ENCODE measurements at places on chromosomes 2 and 18. TPM values are rescaled to one million over a fixed set of nuclear protein-coding genes. Genes with fewer than 3 reads are reported as not detected.

DNA sequence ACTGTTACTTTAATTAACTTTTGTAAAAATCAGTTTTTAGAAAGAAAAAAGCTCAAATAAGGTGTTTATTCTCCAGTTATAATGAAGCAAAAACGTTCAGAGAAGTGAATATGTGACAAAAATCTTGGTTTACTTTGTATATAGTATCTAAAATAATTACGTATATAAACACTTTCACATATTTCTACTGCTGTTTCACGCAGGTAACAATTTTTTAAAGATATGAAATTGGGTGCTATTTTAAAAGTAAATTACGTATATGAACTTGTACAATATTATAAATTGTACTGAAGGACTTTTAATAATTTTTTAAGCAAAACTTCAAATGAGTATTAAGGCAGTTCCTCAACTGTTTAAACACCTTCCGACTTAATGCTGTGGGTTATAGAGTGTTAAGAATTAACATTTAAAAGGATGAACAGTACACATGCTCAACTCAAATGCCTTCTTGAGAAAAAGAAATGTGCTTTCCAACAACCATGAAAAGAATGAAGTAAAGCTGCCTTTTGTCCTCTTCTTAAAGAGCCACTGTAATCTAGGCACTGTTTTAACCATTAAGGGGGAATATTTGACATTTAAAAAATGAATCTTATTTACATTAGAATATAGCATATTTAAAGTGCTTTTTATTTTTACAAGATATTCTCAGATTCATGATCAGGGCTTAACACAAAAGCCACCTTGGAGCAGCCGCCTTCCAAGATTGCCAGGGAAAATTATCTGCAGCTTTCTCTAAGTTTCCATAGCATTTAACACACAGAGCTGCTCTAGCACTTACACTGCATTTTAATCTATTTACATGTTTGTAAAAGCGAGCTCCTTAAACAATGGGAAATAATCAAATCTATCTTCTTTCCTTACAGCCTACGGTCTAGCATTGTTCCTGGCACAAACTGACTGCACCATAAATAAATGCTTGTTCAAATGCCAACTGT is 56.5 kb upstream of the CDKL4 start:
- DNase-seq = no peak

- peak; percentile 50 for DNase-seq
These were observed 18.8 kb downstream of the KLHL41 start for GRCh38 chr2:169528271-169528701.

DNA sequence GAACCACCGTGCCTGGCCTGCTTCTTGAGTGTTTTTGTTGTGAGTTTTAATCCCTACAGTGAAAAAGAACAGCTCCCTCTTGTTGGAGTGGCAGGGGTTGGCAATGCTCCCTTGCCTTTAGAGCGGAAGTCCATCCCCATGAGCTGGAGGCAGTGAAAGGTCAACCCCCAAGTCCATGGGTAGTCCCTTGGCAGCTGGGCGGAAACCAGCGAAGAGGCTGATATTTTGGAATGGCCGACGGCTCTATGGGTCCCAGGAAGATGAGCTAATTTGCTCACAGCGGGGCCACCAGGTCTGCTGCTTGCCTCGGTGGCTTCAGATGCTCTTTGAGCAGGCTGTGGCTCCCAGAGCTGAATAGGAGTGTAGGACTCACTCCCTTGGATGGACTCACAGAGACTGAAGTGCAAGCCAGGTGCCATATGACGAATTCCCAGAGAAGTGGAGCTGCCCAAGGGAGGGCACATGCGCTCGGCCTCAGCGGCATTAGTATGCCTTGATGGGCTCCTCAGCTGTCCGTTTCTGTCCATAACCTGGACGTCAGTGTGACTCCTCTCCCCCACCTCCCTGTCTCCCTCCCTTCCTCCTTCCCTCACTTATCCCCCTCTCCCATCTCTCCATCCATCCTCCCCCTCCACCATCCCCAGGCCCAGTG is 25.4 kb upstream of the RHOB start:
- peak; percentile 76 for DNase-seq

DNA sequence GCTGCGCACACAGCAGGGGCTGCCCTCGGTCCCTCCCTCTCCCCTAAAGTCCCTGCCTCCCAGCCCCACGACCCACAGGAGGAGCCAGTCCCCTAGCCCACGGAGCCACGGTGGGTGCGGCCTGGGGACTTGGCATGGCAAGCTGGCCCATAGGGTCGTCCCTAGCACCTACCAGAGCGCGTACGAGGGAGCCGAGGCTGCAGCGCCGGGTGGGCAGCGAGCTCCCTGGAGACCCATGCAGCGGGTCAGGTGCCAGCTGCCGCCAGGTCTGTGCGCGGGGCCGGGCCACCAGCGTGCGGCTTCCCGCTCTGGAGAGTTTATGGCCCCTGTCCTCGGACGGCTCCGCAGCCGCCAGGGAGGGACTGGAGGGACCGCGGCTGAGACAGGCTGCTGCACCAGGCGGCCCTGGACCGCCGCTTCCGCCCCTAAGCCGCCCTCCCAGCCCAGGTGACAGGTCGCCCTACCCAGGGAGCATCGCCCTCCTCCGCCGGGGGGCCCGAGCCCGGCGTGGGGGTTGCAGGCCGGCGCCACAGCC is 273.6 kb downstream of the CCDC74A start:
- DNase-seq = no peak

- no peak for DNase-seq
These were observed 48.5 kb downstream of the CACNB4 start for GRCh38 chr2:152050341-152050740.

GRCh38 chr2:164826293-164827243 is 15.1 kb downstream of the COBLL1 start:
- DNase-seq = peak; percentile 33

GRCh38 chr18:3151399-3152264 is 68.1 kb downstream of the MYOM1 start:
- peak; percentile 32 for DNase-seq

Gene LINC00305
- total RNA-seq = not detected

GRCh38 chr2:141666191-141666590 is 464.6 kb downstream of the LRP1B start:
- DNase-seq = no peak

GRCh38 chr2:240389302-240389805 is 46.1 kb upstream of the GPC1 start:
- no peak for DNase-seq

- no peak for DNase-seq
These were observed 7.1 kb upstream of the DSG4 start for GRCh38 chr18:31369478-31369877.

Gene TCF23
- total RNA-seq = not detected

Gene SLC8A1
- 22.5 TPM for total RNA-seq

Gene MGAT4A
- total RNA-seq = 0.17 TPM

- DNase-seq = no peak
These were observed 142.7 kb downstream of the DYSF start for GRCh38 chr2:71596011-71596410.

DNA sequence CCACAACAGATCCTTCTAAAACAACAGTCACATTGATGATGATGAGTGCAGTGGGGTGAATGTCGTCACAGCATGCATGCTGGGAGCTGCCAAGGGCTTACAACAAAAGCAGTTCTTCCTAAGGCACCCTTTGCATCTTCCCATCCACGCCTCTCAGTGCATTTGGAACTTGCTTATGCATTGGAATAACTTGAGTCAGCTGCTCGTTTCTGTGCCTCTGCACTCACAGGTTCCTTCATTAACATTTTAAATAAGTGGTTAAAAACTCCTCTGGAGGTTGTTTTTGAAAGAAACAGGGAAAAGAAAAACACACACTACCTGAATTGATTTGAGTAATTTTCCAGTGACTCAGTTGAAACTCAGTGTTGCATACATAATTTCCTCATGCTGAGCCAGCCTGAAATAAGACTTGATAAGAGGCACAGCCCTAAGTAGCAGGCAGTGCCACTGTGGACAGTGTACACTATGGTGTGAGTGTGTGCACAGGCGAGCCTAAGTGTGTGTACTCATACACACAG is 46.8 kb upstream of the TRIM43B start:
- peak; percentile 9 for DNase-seq

DNA sequence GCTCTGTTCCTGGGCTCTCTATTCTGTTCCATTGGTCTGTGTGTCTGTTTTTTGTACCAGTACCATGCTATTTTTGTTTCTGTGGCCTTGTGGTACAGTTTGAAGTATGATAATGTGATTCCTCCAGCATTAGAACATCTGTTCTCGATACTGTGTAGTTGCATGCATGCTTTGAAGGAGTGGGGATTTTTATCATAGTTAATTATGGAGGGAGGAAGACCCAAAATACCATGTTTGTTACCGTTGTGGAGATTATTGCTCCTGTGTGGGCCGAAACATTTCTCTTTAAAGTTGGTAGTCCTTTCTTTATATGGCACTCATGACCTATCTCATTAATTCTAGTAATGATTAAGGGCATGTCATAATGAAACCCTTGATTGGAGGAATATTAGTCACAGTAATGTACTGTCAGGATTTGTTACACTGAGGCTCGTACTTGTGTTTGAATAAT is 87.6 kb downstream of the TTC27 start:
- peak; percentile 46 for DNase-seq

DNA sequence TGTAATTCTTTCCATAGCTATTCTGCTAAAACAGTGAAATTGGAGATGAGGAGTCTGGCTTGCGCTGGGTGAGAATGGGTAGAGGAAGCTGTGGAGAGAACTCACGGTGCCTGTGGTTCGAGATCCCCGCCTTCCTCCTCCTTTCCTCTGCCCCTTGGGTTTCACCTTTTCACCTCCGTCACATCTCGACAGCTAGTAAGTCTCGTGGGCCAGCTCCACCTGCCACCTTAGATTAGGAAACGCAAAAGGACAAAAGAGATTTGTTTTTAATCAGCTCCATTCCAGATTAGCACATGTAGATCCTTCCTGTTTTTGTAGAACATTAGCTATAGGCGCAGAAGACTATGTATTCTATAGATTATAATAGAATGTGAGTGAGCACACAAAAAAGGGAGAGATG is 20.6 kb downstream of the TRIB2 start:
- DNase-seq = no peak

Gene RFTN2
- total RNA-seq = 0.40 TPM

DNA sequence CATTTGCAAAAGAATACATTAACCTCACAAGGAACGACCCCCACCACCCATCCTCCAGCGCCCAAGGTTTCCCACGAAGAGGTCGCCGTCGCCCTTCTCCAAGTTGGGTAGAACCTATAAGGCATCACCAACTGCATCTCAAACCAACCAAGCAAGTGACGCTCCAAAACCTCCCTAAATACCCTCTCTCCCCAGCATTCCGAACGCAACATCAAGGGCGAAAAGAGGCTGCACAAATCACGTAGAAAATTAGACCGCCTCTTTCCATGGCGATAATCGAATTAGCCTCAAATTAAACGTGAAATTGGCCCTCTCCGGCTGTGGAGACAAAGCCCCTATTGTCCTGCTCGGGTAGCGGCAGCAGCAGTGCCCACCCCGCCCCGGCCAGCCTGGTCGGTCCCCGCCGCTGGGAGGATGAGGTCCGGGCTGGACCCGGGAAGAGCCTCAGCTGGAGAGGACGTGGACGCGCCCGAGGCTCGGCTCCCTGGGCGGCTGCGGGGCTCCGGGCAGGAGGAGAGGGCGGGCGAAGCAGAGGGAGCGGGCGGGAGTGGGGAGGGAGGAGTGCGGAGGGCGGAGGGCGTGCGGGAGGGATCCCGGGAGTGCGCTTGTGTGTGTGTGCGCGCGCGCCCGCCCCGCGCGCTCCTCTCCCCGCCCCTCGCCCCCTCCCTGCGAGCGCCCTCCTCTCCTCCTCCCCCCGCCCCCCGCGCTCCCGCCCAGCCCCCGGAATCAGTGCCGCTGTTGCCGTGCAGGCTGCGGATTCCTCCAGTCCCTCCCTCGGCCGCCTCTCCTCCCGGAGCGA is at the start of gene SPTBN1:
Gene SPTBN1 (plus strand): TSS at position 765 of the 799 bp plus-strand sequence. CDS start 70,092 bp downstream, outside the sequence.
- peak; percentile 89 for DNase-seq

GRCh38 chr18:80077873-80078272 is 31.2 kb upstream of the ADNP2 start:
- no peak for DNase-seq

Gene COLEC11
- total RNA-seq = not detected

DNA sequence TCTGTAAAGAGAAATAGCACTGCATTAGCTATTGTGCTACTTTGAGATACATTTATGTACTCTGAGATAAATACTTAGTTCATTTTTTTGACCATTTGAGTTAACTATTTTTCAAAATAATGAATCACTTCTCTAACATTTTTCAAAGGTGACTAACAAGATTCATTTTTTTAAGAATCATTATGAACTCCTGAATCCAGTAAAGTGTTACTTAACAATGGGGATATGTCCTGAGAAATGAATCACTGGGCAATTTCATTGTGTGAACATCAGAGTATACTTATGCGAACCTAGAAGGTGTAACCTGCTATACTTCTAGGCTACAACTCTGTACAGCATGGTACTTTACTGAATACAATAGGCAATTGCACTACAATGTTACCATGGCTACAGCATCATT is 355.8 kb downstream of the ARL6IP6 start:
- peak; percentile 62 for DNase-seq

GRCh38 chr2:95034221-95034620 is 8.7 kb downstream of the MAL start:
- peak; percentile 41 for DNase-seq

DNA sequence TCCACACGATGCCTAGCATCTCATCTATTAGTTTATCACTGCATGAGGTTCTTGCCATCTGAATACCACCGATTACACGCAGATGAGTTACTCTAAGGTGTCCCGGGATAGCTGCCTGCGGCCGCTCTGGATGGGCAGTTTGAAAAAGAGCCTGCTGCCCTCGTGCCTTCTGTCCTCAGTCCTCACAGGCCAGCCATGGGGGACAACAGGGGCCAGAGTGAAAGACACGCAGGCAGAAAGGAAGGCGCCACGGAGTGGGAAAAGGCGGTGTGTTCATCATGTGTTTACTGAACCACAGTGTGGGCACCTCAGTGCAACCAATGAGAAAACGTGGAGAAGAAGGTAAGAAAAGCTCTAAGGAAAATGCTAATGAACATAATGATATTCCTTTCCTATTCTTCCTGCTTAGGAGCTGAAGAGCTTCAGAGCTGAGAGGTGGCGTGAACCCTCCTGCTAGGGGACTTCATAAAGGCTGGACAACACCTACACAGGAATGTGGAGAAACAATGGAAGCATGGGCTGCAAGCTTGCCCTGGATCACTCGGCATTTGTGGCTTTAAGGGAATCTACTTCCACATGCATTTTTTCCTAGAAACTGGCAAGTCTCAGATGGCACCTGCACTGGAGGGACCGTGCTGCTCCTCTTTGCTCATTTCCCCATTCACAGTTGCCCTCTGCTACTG is 50.9 kb downstream of the CABYR start:
- DNase-seq = no peak

DNA sequence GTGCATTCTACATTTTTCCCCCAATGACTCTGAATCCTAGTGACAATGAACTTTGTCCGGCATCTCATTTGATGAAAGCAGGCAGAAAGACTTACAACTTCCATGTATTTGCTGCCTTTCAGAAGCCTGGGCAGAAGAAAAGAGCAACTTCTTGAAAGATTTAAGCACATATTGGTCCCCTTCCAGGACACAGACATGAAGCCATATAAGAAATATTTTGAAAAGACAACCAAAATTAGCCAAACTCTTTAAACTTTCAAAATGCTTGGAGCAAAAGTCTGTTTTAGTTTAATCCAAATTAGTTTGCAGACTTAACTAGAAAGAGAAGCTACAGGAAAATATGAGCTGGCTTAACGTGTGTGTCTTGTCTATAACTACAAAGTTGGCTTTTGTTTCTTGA is 492.5 kb downstream of the NR4A2 start:
- no peak for DNase-seq

Measured in LHCN-M2 (cell line).